ENCODE measurements at places on chromosomes 11 and 22.

DNA sequence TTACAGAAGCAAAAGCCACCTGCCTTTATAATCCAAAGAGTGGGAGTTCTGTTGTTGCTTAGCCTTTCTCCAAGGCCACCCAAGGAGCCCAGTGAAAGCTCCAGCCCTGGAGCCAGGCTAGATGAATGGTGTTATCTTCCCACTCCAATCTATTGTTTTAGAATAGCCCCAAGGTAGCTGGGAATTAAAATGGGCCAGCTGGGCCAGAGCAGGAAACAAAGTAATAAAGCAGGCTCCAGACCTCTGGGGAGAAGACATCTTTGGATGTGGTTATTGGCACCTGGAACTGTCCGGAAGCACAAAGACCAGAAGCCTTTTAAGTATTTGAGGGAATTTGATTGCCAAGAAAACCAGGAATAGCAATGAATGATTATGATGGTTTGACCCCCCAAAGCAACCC lies 8.8 kb downstream of the C11orf96 start:
- DNase-seq: no peak

DNA sequence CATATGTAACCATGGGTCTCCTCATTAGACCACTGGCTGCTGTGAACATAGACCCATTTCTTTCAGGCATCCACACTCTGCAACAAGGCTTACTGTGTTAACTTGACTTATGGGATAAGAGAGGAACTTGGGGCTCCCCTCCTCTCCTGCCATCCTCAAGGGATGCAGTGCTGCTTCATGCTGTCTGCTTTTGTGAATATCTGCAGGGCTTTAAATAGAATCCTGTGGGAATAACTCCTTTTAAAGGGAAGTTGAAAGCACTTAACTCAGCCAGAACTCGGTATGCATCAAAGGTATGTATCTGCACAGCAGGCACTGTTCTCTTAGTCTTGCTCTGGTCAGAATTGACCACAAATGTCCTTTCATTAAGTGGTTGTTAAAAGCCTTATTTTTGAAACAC lies 222.5 kb upstream of the KIRREL3 start:
- DNase-seq: no peak

- no peak for DNase-seq
Measured at GRCh38 chr11:32531528-32531927, 52.1 kb upstream of the EIF3M start.

DNA sequence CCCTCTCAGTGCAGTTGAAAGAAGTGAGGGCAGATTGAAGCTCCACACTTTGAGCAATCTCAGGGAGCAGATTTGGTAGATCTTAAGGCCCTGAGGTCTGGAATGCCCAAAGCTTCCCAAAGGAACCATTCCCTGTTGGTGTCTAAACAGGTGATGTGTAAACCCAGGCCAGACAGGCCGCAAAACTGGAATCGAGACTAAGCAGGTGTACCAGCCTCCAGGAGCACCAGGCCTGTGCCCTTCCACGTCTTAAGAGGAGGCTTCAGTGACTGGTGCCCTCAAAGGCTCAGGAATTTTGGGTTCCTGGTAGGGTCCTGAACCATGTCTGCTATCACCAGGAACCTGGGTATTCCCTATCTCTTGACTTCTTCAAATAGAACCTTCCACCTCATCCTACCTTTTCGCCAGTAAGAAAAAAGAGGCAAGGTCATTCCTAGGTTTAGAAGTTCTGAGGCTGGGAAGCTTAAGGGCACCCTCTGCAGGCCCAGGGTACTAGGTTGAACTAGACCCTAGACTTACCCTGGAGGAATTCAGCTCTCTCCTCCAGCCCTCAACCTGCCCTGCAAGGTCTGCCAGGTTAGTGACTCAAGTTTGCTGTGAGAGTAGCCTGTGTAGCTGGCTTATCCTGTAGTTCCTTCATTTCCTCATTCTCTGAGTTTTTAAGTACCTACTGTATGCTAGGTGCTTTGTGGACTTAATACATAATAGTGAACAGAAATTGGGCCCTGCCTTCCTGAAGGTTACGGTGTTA lies 100.0 kb upstream of the NNMT start:
- peak; percentile 46 for DNase-seq

GRCh38 chr22:36383110-36383581 lies 4.6 kb downstream of the MYH9 start:
- peak; percentile 40 for DNase-seq

DNA sequence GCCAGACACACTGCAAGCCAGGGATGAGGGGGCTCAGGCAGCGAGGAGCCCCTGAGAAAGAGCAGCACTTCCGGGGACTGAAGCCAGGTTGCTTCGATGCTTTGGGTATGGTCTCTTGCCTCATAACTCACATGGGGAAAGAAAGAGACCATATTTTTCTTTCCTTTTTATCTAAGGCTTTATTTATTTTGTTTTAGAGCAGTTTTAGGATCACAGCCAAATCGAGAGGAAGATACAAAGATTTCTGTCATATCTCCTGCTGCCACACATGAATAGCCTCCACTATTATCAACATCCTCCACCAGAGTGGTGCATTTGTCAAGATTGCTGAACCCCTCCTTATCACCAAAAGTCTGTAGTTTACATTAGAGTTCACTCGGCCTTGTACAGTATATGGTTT lies 24.3 kb upstream of the ADSL start:
- no peak for DNase-seq

- DNase-seq: no peak
Measured at GRCh38 chr11:19200410-19201201, 1.2 kb downstream of the CSRP3 start.

DNA sequence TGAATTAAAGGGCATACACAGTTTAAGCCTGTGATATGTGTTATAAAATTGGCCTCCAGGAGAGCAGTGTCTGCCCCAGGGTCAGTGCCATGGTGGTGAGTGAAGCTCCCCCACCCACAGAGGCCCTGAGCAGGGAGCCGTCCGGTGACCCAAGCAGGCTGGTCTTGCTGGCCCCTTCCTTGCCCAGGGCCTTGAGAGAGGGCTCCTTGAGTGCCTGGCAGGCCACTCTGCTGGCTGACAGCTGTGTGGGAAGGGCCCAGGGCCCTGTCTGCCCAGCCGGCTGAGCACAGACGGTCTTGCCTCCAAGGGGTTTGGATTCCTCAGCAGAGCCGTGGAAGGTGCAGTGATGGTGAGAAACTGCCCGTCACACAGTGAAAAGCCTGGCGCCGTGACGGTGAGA lies 25.9 kb downstream of the PTDSS2 start:
- DNase-seq: no peak

GRCh38 chr11:19580646-19581045 lies 132.0 kb upstream of the NAV2 start:
- no peak for DNase-seq

DNA sequence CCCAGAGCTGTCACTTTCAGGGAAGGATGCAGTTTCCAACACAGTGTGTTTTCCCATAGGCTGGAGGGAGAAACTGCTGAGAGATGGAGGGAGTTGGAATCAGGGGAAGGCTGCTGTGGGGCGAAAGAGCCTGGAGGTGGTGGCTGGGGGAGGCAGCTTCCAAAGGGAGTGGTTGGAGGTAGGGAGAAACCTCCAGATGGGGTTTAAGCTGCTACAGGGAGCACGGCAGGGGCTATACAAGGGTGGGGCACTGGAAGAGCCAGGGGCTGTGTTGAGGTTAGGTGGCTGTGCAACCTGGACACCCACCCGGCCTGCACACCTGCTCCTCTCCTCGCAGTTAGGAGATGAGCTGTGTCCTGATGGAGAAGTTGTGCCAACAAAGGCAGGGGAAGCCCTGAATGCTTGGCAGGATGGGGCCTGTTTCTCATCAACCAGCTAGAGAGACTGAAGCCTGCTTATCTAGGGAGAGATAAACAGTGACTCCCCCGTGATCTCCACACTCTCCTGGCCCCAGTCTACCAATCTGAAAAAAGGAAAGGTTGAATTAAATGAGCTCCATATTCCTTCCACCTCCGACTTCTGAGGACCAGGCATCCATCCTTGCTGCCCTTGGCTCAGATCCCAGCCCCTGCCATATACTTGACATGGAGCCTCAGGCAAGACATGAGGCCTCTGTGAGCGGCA lies 3.6 kb upstream of the SLCO2B1 start:
- DNase-seq: no peak

DNA sequence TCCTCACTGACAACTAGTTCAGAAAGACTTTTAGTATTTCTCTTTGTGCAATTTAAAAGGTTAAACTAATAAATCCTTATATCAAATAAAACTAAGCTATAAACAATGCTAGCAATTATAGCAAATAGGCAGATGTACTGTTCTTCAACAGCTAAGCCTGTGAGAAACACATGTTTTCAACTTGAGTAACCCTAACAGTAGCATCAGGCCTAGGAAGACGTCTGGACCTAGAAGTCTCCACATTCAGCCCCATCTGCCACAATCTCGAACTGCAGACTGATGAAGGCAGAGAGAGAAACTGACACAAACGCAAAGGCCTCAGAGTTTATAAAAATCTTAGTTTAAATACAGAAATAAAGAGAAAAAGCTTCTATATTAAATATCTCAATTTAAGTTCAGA lies 2.5 kb downstream of the ST13 start:
- DNase-seq: no peak

- DNase-seq: no peak
Measured at GRCh38 chr11:125082611-125083311, 19.7 kb downstream of the SLC37A2 start.

DNA sequence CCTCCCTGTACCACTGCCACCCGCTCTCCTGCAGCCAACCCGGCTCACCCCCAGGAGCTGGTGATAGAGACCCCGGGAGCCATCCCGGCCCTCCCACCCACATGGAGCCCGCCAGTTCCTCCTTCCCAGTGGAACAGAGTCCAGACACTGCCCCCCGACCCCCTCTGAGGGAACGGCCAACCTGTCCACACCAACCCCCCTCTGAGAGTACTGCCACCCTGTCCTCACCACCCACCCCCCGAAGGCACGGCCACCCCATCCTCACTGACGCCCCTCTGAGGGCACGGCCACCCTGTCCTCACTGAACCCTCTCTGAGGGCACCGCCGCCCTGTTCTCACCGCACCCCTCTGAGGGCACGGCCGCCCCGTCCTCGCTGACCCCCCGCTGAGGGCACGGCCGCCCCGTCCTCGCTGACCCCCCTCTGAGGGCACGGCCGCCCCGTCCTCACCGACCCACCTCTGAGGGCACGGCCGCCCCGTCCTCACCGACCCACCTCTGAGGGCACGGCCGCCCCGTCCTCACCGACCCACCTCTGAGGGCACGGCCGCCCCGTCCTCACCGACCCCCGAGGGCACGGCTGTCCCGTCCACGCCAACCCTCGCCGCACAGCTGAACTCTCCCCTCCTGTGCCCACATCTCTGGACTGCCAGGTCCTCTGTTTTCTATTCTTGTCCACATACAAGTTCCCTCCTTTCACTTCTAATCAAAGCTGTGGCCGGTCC lies 18.0 kb downstream of the TOLLIP start:
- no peak for DNase-seq

- no peak for DNase-seq
Measured at GRCh38 chr11:59176330-59176729, 4.4 kb downstream of the DTX4 start.

DNA sequence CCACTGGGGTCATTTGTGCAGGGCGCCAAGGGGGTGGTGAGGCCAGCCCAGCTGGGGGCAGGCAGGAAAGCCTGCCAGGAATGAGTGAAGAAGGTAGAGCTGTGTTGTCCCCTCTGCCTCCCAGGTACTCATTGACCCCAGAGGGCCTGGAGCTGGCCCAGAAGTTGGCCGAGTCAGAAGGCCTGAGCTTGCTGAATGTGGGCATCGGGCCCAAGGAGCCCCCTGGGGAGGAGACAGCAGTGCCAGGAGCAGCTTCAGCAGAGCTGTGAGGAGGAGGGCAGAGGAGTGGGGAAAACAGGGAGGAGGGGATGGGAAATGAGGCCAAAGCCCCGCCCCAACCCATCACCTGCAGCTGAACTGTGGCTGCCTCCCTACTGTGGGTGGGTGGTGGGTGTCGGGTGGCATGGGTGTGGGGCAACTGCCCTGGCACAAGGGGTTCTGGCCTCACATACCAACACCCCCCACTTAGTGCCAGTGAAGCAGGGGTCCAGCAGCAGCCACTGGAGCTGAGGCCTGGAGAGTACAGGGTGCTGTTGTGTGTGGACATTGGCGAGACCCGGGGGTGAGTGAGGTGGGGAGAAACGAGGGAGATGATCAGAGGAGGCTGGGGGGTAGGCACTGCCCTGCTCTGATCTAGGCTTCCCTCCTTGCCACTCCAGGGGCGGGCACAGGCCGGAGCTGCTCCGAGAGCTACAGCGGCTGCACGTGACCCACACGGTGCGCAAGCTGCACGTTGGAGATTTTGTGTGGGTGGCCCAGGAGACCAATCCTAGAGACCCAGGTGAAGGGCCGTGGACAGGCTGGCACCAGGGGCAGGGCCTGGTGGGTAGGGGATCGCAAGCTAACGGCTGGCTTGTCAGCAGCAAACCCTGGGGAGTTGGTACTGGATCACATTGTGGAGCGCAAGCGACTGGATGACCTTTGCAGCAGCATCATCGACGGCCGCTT lies 3.0 kb downstream of the MUS81 start:
- no peak for DNase-seq

- peak; percentile 3 for DNase-seq
Measured at GRCh38 chr11:28049338-28050216, 58.4 kb downstream of the KIF18A start.

- no peak for DNase-seq
Measured at GRCh38 chr22:20905415-20906386, 11.5 kb upstream of the CRKL start.

DNA sequence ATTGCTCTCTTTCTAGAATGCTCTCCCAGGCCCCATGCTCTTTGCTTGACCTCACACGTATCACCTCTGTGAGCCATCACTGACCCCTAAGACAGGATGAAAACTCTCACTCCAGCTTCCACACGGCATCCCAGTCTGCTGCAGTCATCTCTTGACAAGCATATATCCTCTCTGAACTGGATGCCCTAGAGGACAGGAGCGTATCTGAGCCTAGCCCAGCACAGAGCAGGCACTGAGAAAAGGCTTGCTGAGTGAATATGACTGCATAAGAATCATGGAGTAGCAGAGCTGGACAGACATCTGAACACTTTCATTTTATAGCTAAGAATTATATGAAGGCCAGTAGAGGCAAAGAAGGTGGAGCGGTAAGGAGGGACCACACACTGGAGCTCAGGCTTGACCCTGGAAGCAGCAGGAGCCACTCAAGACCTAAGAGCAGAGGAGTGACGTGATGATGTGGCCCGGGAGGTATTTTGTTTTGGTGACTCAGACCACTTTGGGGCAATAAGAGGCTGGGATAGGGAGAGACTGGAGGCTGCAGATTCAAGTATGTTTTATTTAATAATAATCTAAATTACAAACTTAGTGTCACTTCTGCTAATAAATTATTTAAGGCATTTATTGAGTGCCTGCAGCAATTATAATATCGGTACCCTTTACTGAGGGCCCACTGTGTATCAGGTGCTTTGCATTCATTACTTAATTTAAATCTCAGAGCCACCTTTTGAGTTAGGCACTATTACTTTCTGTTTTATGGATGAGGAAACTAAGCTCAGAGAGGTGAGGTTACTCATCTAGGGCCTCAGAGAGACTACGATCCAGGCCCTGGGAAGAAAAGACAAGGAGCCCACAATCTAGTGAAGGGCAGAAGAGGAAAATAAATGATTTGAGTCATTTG lies 42.6 kb downstream of the MAP6 start:
- DNase-seq: peak; percentile 90

- peak; percentile 38 for DNase-seq
Measured at GRCh38 chr11:7252683-7253213, 1.0 kb downstream of the SYT9 start.

GRCh38 chr11:83583757-83584366 lies 297.7 kb upstream of the CCDC90B start:
- peak; percentile 32 for DNase-seq

GRCh38 chr11:88181776-88182175 lies 6.5 kb upstream of the RAB38 start:
- no peak for DNase-seq

GRCh38 chr11:6633422-6634408 lies 14.5 kb upstream of the TPP1 start:
- no peak for DNase-seq
